CD8-positive, alpha-beta memory T cell (primary cell): ENCODE measurements at places on chromosomes 4 and X.

- no peak overlapping the region for H3K27ac ChIP-seq
- no peaks in the 10 kb centered on the region for H3K27me3 ChIP-seq
- H3K4me1 ChIP-seq = no peaks in the 10 kb centered on the region
- H3K36me3 ChIP-seq = no peaks in the 10 kb centered on the region
Observed at GRCh38 chr4:82108506-82108905, 265.3 kb downstream of the HNRNPD start.

- peaks cover 7% of the 10 kb centered on the region for H3K4me1 ChIP-seq
- no peak overlapping the region for H3K4me3 ChIP-seq
- DNase-seq = no peak
- H3K27ac ChIP-seq = no peak overlapping the region
- H3K27me3 ChIP-seq = no peaks in the 10 kb centered on the region
Observed at GRCh38 chrX:134377537-134377936, 82.4 kb upstream of the HPRT1 start.

DNA sequence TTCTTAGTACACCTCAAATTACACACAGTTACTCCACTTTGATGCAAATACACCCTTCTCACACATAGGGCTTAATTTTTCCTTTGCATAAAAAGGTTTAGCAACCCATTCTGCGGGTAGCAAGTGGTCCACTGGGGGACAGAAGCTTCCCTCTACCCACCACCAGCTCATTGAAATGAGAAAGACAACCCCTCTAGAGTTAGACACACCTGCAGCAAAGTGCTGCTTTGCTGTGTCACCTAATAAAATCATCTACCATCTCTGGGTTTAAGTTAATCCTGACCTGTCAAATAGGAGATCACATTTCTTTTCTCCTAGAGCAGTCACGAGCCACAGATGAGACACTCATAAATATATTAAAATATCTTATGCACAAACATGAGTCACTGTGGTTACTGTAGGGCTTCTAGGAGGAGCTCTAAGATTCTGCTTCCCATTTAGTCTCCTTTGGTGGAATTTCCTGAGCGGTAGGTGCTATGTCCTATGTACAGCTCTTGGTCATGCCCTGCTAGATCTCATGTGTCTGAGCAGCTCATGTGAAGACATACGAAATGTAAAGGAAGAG lies 11.9 kb downstream of the BMX start:
- DNase-seq = no peak
- H3K4me3 ChIP-seq = no peak overlapping the region
- H3K4me1 ChIP-seq = no peaks in the 10 kb centered on the region
- no peaks in the 10 kb centered on the region for H3K27me3 ChIP-seq
- H3K27ac ChIP-seq = no peak overlapping the region
- no peaks in the 10 kb centered on the region for H3K36me3 ChIP-seq

GRCh38 chr4:157270552-157270951 lies 50.0 kb downstream of the GRIA2 start:
- no peaks in the 10 kb centered on the region for H3K4me1 ChIP-seq
- H3K27me3 ChIP-seq = no peaks in the 10 kb centered on the region
- H3K27ac ChIP-seq = no peak overlapping the region
- H3K4me3 ChIP-seq = no peak overlapping the region

GRCh38 chrX:8405631-8406030 lies 59.0 kb upstream of the VCX3B start:
- H3K27me3 ChIP-seq = no peaks in the 10 kb centered on the region
- no peak overlapping the region for H3K4me3 ChIP-seq

DNA sequence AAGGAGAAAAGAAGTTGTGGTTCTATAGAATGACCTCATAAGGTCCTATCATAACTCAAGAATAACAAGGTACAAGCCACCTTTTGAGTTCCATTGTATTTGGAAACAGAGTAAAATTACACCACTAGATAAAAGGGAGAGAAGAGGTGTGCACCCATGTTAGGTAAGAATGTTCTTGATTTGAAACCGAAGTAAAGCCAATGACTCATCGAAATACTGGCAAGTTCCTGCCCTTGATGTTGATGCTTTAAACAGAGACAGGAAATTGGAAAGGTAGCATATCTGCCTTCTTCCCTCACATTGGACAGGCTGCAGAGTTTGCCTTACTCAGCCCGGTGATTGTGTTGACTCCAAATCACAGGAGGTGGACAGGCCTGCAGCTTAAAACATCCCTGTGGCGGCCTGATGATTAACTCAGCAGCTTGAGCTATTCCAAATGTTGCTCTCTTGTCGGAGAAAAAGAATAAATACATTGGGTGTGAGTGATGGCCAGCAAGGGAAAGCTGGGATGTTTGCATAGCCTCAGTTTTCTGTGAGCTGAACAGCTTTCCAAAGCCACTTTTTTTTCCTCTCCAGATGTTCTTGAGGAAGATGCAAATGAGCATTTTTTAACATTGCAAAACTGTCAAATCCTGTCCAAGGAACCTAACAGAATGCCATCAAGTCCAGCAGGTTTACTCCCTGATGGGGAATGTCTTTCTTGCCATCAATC lies 321.1 kb downstream of the NKX6-1 start:
- H3K27ac ChIP-seq = no peak overlapping the region
- no peaks in the 10 kb centered on the region for H3K4me1 ChIP-seq
- no peak for DNase-seq

- no peaks in the 10 kb centered on the region for H3K4me1 ChIP-seq
- no peaks in the 10 kb centered on the region for H3K36me3 ChIP-seq
- H3K27ac ChIP-seq = no peak overlapping the region
- no peak for DNase-seq
- no peaks in the 10 kb centered on the region for H3K27me3 ChIP-seq
Observed at GRCh38 chr4:15793506-15794363, 15.6 kb downstream of the CD38 start.

DNA sequence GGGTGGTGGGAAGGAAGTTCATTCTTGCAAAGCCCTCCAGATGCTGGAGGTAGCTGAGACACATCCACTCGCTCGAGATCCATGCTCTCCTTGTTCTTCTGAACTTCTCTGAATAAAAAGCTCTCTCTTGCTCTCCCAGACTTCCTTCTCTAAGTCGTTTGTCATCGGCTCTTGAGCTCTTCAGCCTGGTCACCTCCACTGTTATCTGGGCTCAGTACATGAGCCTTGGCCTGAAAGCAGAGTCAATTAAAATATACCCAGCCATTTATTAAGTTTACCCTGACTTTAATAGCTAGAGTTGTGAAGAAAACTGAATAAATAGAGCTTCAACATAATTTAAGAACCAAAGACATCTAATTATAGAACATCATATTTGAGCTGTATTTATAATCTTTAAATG lies 99.0 kb downstream of the CPE start:
- peak overlapping the region; percentile 67 for H3K27ac ChIP-seq
- no peak overlapping the region for H3K4me3 ChIP-seq
- no peaks in the 10 kb centered on the region for H3K4me1 ChIP-seq
- no peaks in the 10 kb centered on the region for H3K36me3 ChIP-seq
